ENCODE measurements at places on chromosomes 12 and 14.

GRCh38 chr12:89859508-89860220 lies 151.0 kb upstream of the ATP2B1 start:
- no peaks in the 10 kb centered on the region for H3K36me3 ChIP-seq
- no peak for DNase-seq
- H3K27ac ChIP-seq, result no peak overlapping the region
- H3K4me3 ChIP-seq, result no peak overlapping the region
- H3K4me1 ChIP-seq, result no peaks in the 10 kb centered on the region

DNA sequence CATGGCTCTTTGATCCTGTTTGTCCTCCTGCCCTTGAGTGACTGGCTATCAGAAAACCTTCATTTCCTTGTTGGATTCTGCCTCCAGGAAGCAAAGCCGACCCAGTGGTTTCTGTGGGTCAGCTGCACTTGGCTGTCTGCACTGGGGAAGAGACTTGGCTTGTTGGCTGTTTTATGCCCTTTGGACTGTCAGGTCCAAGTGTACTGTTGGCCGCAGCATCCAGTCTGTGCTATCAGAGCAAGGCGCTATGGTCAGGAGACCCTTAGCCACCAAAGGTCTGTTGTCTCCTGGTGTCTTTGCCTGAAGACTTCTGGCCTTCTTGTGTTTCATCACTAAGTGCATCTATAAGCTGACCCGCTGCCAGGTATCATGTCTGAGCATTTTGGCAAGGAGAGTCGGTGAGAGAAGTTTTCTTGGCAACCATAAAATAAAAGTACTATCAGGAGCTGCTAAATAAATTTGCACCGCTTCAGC lies 177.4 kb upstream of the HIF1A start:
- H3K36me3 ChIP-seq, result no peaks in the 10 kb centered on the region
- no peaks in the 10 kb centered on the region for H3K4me1 ChIP-seq
- H3K4me3 ChIP-seq, result no peak overlapping the region
- DNase-seq, result no peak

GRCh38 chr12:88469154-88469553 lies 111.1 kb downstream of the KITLG start:
- no peak for DNase-seq
- H3K4me3 ChIP-seq, result no peak overlapping the region
- no peak overlapping the region for H3K27ac ChIP-seq
- peaks cover 3% of the 10 kb centered on the region for H3K4me1 ChIP-seq

GRCh38 chr12:25436206-25437030 lies 116.7 kb downstream of the LMNTD1 start:
- H3K27ac ChIP-seq, result peak overlapping the region; percentile 16
- no peaks in the 10 kb centered on the region for H3K4me1 ChIP-seq
- H3K4me3 ChIP-seq, result peak overlapping the region; percentile 61
- DNase-seq, result no peak
- no peaks in the 10 kb centered on the region for H3K36me3 ChIP-seq

DNA sequence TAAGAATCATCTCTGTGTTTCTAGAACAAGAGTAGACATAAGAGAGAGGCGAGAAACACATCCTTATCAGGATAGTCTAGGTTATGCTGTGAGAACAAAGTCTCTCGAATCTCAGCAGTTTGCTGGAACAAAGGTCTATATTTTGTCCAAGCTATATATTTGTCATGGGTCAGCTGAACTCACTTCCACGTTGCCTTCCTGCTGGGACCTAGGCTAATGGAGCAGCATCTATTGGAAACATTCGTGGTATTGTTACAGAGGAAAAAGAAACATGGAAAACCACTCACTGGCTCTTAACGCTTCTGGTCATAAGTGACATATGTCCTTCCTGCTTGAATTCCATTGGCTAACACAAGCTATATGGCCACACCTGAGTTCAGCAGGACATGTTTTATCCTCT lies 112.6 kb upstream of the DYRK2 start:
- H3K4me3 ChIP-seq, result no peak overlapping the region
- no peaks in the 10 kb centered on the region for H3K4me1 ChIP-seq
- no peaks in the 10 kb centered on the region for H3K36me3 ChIP-seq
- H3K27ac ChIP-seq, result no peak overlapping the region
- no peaks in the 10 kb centered on the region for H3K27me3 ChIP-seq

GRCh38 chr12:113673458-113674238 lies 202.0 kb upstream of the LHX5 start:
- H3K4me1 ChIP-seq, result no peaks in the 10 kb centered on the region
- H3K4me3 ChIP-seq, result no peak overlapping the region
- peaks cover 60% of the 10 kb centered on the region for H3K27me3 ChIP-seq
- no peak for DNase-seq

GRCh38 chr12:32217354-32218310 lies 111.0 kb downstream of the BICD1 start:
- no peak overlapping the region for H3K27ac ChIP-seq
- H3K27me3 ChIP-seq, result no peaks in the 10 kb centered on the region
- H3K36me3 ChIP-seq, result no peaks in the 10 kb centered on the region
- H3K4me3 ChIP-seq, result no peak overlapping the region
- DNase-seq, result no peak

DNA sequence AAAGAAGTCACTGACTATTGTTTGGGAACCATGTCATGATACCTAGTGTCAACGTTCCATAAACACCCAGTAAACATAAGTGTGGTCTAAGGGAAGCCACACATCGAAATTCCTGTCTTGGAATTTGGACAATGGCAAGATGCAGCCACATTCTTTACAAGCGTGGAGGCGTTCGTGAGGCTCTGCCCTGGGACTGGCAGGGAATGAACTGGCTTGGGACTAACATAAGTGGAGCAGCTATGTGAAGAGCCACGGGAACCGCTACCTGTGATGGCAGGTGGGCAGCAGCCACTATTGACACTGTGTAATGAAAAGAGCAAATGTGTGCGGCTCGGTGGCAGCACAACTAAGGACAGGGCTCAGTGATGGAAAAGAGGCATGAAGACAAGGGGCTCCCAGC lies 10.0 kb upstream of the NRIP2 start:
- H3K27me3 ChIP-seq, result no peaks in the 10 kb centered on the region
- no peaks in the 10 kb centered on the region for H3K4me1 ChIP-seq
- peak overlapping the region; percentile 38 for H3K27ac ChIP-seq
- no peak overlapping the region for H3K4me3 ChIP-seq
- no peak for DNase-seq

DNA sequence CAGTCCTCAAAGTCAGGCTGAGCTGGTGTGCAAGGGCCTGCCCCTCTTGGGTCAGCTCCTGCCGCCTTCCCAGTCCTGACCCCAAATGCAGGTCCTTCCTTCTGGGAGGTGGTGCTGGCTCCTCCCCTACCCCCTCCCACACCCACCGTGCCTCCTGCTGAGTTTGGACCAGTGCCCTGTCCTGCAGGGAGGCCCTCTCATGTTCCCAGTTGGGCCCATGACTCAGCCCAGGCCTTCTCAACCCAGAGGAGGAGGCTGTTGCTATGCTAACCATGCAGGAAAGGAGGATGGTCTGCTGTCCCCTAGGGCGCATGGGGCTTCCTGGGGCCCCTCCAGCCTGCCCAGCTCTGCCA lies 4.4 kb downstream of the ZBTB42 start:
- peaks cover 10% of the 10 kb centered on the region for H3K4me1 ChIP-seq
- no peaks in the 10 kb centered on the region for H3K27me3 ChIP-seq
- peak overlapping the region; percentile 2 for H3K27ac ChIP-seq
- DNase-seq, result no peak
- no peaks in the 10 kb centered on the region for H3K36me3 ChIP-seq

- H3K27me3 ChIP-seq, result no peaks in the 10 kb centered on the region
- DNase-seq, result no peak
- no peak overlapping the region for H3K27ac ChIP-seq
- H3K4me1 ChIP-seq, result no peaks in the 10 kb centered on the region
- no peak overlapping the region for H3K4me3 ChIP-seq
- H3K36me3 ChIP-seq, result no peaks in the 10 kb centered on the region
These were observed 37.0 kb upstream of the GALNT9 start for GRCh38 chr12:132366341-132366861.
